Caco-2 (cell line): ENCODE measurements at places on chromosomes 11 and 22. TPM values are rescaled to one million over a fixed set of nuclear protein-coding genes. Genes with fewer than 3 reads are reported as not detected.

CCDC15 gene
- total RNA-seq: 4.0 TPM in 2 replicates

FOLR2 gene
- total RNA-seq: not detected in 2 replicates

KRTAP5-10 gene
- not detected in 2 replicates for total RNA-seq

DRICH1 gene
- total RNA-seq: 4.7 and 4.8 TPM in 2 replicates

CDC42EP1 gene
- 75.0 and 76.1 TPM in 2 replicates for total RNA-seq

SSTR3 gene
- not detected in 2 replicates for total RNA-seq

CCDC88B gene
- 3.6 and 3.9 TPM in 2 replicates for total RNA-seq

CD6 gene
- 0.23 TPM in 2 replicates for total RNA-seq

TRIM29 gene
- 4.3 TPM in 2 replicates for total RNA-seq
